ENCODE measurements at places on chromosomes 2 and 18.
A peak's percentile ranks its signal among the peaks of the same experiment; 100 is the strongest.

DNA sequence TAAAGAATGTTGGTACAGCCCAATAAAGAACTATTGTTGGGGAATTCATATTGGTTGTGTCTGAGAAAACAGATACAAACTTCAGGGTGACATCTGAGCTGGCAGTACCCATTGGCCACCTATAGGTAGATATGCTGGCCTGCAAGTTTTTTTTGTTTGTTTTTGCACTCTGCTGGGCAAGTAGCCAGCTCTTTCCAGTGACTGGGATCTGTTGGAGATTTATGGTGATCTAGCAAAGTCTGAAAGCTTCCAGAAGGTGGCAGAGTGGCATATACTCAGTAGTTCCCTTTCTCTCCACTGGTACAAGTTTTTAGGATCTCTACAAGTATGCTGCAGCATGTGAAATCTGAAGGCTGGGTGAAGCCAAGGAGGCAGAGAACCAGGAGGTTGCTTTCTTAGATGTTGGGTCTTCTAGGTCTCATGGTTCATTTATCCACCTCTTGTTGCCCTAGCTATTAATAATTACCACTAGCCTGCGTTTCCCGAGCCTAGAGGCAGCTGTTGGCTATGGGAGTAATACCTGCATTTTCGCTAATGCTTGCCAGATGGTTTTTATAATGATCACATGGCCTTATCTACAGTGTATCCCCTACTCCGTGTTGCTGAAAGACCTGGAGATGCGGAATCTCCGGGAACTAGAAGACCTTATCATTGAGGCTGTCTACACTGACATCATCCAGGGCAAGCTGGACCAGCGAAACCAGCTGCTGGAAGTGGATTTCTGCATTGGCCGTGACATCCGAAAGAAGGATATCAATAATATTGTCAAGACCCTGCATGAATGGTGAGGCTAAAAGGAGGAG, 9.5 kb downstream of the COPS7B start:
- DNase-seq, result no peak

DNA sequence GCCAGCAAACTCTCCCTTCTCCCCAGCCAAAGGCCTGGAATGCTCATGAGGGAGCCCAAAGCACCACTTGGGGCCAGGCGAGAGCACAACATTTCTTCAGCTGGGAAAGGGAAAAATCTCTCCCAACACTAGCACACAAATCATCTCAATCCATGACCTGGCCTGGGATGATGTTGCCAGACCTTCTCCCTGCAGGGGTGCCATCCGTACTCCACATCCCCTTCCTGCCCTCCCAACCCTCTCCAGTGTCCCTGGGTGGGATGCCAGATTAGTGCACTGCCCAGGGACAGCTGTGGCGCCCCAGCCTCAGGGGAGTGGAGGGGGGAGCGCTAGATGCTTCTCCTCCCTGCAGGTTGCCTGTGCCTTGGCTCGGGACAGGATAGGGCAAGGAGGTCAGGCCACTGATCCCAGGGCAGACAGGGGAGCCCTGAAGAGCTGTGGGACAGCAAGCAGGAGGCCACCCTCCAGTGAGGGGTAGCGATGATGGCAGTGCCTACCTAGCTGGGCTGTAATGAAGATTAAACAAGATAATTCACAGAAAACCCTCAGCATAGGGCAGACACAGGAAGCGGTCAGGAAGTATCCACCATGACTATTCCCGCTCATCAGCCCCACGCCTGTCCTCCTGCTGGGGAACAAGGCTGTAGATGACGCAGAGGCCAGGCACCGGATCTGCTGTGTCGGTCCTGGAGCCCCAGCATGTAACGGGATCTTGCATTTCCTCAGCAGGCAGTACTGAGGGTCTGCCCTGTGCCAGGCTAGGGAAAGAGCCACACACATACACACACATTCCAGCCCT, 31.1 kb downstream of the SERTAD2 start:
- DNase-seq, result no peak

DNA sequence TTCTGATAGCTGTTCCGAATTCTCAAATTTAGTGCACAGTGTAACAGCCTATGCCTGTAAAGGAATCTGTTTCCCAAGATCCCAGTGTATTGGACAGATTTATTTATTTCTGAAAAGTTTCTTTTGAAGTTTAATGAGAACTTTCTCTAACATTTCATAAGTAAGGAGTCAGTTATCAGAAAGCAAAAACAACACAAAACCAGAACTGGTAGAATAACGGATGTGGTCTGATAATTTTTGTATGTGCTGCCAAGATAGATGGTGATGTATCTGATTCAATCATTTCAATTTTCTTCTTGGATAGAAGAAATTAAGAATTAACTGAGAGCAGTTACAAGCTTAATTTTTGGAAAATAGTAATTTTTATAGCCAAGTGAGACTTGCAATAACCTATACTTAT, 374.3 kb downstream of the SOCS6 start:
- DNase-seq, result no peak

GRCh38 chr2:142153601-142154000, 22.8 kb upstream of the LRP1B start:
- no peak for DNase-seq

DNA sequence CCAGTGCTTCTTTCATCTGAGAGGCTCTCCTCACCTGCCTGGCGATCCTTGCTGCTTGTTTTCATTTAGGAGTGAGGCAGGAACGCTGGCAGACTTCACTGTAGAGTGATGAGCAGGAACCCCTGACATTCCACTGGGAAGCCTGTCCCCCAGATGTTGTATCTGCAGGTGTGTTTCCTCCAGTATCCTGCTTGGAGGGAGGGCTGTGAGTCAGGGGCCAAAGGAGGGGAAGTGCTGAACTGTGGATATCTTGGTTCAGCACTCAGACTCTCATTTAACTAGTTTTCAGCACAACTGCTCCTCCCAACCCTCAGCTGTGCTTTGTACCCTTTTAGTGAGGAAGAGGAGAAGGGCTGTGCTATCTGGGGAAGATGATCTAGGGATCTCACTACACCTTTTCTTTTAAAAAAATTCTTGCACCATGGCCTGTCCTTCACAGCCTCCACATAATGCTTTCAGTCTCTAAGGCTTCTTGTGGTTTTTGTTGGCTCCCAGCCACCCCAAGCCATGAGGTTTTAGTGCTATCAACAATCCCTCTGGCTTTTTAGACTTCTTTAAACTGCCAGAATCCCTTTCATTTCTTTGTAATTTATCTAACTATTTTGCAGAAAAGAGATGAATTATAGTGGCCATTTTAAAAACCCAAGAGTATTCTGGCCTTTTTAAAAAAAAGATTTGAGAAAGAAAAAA, 11.2 kb downstream of the ANKAR start:
- DNase-seq, result no peak

GRCh38 chr2:117943013-117943672, 70.7 kb downstream of the CCDC93 start:
- no peak for DNase-seq

GRCh38 chr2:74226648-74227213, 28.3 kb downstream of the MTHFD2 start:
- no peak for DNase-seq

GRCh38 chr2:71830497-71831192, 317.0 kb downstream of the CYP26B1 start:
- no peak for DNase-seq

DNA sequence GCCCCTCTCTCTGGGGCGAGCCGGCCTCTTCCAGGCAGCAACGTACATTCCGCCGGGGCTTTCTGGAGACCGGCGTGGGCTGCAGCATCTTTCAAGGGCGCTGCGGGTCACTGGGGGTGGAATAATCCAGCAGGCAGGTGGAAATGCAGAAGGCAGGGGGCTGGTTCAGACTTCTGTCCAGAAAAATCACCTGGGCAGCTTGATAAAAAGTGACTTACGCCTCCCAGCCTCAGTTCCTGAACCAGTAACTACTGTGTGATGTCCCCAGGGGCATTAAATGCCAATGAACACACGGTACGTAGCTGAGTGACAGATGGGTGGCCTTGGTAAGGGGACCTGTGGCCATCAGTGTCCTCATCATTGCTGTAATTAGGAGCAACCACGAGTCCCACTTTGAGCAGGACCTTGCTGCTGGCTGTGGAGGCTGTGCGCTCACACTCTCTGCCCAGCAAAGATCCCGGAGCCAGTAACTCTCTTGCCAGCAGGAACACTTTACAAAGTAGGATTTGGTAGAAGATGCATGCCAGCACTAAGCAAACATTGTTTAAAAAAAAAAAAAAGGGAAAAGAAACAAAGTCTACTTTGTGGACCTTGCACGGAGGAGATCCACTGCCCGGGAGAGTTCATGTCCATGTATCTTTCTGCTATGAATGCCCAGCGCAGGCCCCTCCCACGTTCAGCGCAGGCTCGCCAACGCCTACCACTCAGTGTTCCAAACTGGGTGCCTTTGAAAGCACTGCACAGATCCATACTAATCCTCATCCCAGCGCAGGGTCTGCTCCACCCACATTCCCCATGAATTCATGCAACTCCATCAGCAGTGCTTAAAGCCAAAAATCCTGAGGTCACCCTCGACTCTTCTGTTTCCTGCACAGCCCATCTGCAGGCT, 177.3 kb downstream of the HDAC4 start:
- DNase-seq, result peak; percentile 80

DNA sequence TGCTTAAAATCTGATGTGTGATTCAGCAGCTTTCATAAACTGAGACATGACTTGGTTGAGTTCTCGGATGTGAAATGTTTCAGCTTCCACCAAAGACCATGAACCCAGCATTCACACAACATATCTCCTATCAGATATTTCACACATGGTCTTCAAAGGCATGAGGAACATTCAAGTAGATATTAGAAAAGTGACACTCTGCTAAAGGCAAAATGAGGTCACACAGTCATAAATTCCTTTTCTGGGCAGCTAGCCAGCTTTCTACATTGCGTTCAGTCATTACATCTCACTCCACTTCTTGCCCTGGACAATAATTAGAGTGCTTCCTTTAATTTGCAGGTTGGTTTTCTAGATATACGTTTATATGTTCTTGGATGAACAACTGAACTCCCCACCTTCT, 96.7 kb downstream of the GAREM1 start:
- no peak for DNase-seq

- no peak for DNase-seq
These were observed 3.0 kb upstream of the REG1A start for GRCh38 chr2:79116997-79117928.

GRCh38 chr2:106126295-106126694, 67.8 kb downstream of the UXS1 start:
- no peak for DNase-seq
